ENCODE measurements at places on chromosomes 7 and 10.

- DNase-seq: no peak
Measured at GRCh38 chr10:116073001-116073400, 200.0 kb downstream of the GFRA1 start.

DNA sequence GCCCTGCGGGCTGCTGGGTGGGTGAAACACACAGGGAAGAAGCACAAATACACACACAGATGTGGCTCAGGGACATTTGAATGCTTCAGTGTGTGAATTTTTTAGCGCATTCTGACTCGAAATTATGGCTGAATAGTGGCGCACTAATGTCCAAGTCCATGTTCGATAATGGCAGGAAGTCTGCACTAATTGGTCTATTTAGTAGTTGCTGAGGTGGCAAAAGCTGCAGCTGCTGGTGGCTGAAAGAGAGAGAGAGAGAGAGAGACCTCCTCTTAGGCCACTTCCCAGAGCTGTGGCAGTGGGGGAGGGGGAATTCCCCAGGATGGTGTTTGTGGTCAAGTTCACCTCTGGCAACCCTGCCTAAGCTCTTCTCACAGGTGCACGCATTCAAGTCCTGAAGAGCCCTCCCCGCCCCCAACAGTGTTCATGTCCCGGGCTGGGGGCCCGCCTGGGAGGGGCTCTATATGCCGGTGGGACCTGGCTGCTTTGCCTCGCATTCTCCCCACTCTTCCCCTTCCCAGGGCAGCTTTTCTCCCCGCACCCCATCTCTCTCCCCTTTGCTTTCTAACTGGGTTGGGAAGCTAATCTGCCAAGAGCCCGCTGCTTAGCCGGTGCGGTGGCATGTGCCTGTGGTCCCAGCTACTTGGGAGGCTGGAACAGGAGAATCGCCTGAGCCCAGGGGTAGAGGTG is 6.0 kb upstream of the MNX1 start:
- DNase-seq: no peak

DNA sequence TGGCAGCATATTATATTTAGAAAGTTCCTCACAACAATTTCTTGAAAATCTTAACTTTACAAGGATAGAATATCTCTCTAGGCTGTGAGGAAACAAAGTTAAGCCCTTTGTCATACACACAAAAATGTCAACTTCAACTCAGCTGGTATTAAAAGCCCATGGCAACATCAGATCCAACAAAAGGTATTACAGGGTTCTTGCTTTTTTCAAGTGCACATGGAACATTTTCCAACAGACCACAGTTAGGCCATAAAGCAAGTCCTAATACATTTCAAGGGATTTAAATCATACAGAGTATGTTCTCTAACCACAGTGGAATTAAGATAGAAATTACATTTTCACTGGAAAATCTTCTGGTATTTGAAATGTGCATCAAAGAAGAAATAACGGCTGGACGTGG is 71.9 kb upstream of the OIT3 start:
- no peak for DNase-seq

- no peak for DNase-seq
Measured at GRCh38 chr7:4030346-4030950, 651.6 kb upstream of the FOXK1 start.

- no peak for DNase-seq
Measured at GRCh38 chr10:129793996-129794395, 170.1 kb downstream of the EBF3 start.

- DNase-seq: no peak
Measured at GRCh38 chr7:127536741-127537140, 48.7 kb downstream of the GCC1 start.

- DNase-seq: no peak
Measured at GRCh38 chr10:1536341-1536740, 201.0 kb downstream of the ADARB2 start.

GRCh38 chr10:125158601-125159485 is 1.5 kb downstream of the CTBP2 start:
- DNase-seq: no peak

Measured in GOT3 (cell line).